ENCODE measurements at places on chromosomes 16 and 17.

- peak; percentile 37 for DNase-seq
These were observed 470 bp downstream of the MLYCD start for GRCh38 chr16:83899272-83899897.

- DNase-seq = peak; percentile 44
These were observed at the start of gene THRA for GRCh38 chr17:40062329-40063186. Gene THRA (plus strand): TSS chr17:40062965. CDS start chr17:40074489, 11,524 bp downstream.

DNA sequence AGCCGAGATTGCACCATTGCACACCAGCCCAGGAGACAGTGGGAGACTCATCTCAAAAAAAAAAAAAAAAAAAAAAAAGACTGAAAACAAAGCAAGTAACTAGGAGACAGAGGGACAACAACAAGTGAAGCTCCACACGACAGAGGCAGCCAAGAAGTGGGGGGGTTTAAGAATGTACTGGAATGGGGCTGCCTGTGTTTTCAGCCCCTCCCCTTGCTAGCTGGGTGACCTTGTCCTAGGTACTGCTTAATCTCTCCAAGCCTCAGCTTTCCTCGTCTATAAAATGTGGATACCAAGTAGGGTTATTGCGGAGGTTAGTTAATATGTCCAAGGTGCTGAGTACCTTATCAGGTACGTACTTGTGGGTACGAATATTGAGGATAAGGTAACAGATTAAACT lies 163.8 kb upstream of the CACNG5 start:
- no peak for DNase-seq

DNA sequence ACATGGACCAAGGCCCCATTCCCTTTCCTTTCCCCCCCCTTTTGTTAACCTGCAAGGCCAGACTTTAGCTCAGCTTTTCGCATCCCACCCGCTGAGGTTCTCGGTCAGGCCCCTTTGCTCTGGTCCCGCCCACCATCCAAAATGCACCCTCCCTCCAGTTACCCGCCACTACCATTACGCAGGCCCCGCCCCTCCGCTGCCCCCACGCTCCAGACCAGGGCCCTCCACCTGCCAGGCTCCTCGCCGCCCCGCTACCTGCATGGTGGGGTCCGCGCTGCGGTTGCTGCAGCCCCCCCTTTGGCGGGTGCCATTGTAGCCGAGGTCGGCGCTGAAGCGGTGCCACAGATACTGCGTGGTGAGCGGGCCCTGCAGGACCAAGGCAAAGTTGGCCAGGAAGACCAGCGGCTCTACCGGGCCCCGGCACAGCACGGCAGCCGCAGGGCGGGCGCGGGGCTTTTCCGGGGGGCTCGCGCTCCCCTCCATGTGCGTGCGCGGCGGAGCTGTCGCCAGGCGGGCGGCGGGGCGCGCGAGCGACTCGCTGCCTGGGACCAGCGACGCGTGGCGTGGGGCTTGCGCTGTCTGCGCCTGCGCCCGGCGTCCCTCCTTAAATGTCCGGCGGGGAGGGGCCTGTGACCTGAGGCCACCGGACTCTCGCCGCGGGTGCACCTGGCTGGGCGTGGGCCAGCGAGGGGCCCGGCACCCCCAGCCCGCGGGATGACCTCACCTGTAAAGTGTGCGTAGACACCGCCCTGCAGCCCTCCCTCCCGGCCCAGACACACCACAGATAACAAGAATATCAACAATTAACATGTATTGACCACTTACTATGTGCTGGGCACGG lies at the start of gene SLC46A1:
TSS of gene SLC46A1 (minus strand) at position 581 of the 841 bp plus-strand sequence. CDS start at position 483, 98 bp downstream.
- peak; percentile 23 for DNase-seq

GRCh38 chr17:3475812-3476610 lies at the start of gene ASPA:
Gene ASPA (plus strand): TSS chr17:3475997. CDS start chr17:3476160, 163 bp downstream.
- no peak for DNase-seq

DNA sequence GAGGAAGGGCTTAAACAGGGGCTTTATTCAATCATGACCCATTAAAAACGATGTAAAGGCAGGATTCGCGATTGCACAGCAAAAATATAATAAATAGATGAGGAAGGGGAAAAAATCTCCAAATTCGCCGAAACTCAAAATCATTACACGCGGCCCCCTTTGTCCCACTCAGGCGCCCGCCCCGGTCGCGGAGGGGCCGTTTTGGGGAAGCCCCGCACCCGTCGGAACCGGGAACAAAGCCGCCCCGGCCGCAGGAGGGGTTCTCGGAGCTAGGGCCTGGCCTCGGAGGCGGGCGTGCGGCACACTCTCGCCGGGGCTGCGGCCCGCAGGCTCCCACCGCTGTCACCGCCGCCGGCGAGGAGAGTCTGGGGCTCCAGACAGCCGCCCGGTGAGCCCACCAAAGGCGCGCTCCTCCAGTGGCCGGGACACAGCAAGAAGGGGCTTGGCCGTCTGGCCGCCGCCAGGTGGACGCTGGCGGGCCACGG lies 521 bp downstream of the C16orf87 start:
- no peak for DNase-seq

- DNase-seq = no peak
These were observed 42.6 kb downstream of the KLHDC4 start for GRCh38 chr16:87723226-87723623.

DNA sequence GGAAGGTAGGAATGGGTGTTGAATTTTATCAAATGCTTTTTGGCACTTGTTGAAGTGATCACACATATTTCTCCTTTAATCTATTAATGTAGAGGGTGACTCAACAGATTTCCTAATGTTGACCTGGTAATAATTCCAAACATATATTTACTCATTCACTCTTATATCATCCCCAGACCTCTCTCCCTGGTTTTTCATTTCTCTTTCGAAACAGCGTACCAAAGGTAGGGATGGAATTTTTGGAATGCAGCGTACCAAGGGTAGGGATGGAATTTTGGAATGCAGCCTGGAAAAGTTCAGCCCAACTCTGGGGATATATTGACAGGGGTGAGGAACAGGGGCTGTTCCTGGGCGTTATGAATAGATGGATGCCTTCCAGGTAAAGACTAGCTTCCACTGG lies 7.3 kb downstream of the KIF18B start:
- no peak for DNase-seq

GRCh38 chr17:15498107-15498506 lies 30.7 kb upstream of the CDRT4 start:
- no peak for DNase-seq

DNA sequence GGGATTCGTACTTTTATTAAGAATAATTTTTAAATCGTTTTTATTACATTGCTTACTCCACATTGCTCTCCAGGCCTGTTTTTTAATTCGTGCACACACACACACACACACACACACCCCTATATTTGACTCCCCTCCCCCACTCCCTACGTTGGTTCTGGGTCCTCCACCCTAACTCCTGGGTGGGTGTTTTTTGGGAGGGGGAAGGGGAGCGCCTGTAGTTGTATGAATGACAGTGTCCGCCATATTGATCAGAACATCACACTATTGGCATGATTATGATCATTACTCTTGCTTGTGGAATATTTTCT lies 1.3 kb downstream of the GNAO1 start:
- DNase-seq = no peak

DNA sequence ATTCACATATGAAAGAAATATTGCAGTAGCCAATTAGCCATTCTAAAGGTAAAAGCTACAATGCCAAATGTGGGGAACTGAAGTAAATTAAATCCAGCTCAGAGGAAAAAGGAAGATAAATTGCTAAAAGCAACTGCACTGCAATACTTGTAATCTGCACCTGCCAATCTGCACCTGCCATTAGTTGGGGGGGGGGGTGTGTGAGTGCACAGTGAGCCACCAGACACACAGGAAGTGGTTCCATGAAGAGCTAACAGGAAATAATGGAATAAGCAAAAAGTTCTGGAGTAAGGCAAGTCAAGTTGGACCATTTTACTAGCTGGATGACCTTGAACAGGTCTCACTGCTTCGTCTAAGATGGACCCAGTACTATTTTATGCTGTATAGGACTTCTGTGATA lies 191.8 kb downstream of the PARN start:
- no peak for DNase-seq

DNA sequence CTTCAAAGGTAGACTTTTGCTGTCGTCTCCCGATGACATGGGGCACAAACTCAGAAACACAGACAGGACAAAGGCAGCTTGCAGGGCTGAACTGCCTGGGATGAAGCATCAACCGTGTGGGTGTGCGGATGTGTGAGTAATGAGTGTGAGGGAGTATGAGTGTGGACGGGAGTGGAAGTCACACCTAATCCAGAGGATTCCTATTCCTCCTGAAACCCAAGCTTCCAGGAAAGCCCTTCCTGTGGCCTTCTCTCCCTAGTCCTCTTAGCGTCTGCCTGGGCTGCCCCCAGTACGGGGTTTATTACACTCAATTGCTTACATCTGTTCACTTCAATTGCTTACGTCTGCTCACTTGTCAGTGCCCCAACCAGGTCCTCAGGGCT lies 2.3 kb upstream of the IL4R start:
- DNase-seq = no peak

DNA sequence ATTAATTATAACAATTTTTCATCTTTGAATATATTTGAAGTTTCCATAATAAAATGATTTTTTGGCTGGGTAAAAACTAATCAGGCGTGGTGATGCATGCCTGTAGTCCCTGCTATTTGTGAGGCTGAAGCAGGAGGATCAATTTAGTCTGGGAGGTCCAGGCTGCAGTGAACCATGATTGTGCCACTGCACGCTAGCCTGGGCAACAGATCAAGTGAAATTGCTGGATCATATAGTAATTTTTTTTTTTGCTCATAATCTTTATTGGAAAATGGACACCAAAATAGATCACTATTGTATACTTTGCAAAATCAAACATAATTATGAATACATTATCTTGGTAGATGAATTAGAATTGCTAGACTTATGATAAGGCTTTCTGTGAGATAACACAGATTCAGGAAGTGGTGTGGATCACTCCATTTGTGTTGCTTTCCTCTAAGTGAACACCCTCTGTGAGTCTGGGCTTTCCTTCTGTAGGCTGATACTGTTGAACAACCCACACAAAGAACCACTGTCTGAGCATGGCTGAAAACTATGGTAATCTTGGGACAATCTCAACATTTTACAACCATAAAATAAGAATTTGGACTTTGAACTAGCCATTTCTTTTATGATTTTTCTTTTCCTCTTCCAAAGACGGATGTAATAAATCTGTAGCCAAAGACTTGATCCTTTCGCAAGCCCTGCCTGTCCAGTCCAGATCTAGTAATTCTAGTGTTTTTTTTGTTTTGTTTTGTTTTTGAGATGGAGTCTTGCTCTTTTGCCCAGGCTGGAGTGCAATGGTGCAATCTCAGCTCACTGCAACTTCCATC lies 5.6 kb upstream of the ST3GAL2 start:
- no peak for DNase-seq

- DNase-seq = peak; percentile 80
These were observed at the start of gene MAZ for GRCh38 chr16:29806099-29806579. Gene MAZ (plus strand): TSS chr16:29806529. CDS start chr16:29806702, 173 bp downstream.

- no peak for DNase-seq
These were observed 17.4 kb upstream of the ERN1 start for GRCh38 chr17:64147110-64148016.

DNA sequence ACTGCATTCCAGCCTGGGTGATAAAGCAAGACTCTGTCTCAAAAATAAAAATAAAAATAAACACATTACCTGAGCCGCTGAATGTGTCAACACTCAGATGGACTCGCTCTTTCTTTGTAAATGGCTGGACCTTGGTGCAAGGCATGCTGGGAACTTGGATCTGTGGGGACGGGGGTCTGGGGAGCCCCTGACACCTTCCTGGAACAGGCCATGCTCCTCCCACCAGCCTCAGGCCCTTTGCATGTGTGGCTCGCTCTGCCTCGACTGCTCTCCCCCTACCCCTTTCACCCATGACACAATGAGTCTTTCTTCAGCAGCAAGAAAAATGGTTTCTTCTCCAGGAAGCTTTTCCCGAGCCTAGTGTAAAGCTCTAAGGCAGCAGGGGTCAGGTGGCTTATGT lies 94.0 kb upstream of the CDH5 start:
- DNase-seq = no peak

DNA sequence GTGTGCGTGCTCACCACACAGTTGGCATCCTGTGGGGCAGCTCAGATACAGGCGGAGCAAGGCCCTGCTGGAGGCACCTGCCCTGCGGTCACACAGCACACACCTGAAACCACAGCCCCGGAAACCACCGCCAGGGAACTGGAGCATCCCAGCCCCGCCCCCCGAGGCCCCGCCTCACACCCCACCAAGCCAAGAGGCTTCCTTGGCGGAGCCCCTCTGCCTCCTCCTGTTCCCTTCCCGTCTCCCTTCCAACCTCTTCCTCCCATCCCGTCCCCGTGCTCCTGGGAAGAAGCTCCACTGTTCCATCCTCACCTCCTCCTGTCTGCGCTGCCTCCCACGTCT lies 205.5 kb downstream of the NTN1 start:
- DNase-seq = peak; percentile 12

DNA sequence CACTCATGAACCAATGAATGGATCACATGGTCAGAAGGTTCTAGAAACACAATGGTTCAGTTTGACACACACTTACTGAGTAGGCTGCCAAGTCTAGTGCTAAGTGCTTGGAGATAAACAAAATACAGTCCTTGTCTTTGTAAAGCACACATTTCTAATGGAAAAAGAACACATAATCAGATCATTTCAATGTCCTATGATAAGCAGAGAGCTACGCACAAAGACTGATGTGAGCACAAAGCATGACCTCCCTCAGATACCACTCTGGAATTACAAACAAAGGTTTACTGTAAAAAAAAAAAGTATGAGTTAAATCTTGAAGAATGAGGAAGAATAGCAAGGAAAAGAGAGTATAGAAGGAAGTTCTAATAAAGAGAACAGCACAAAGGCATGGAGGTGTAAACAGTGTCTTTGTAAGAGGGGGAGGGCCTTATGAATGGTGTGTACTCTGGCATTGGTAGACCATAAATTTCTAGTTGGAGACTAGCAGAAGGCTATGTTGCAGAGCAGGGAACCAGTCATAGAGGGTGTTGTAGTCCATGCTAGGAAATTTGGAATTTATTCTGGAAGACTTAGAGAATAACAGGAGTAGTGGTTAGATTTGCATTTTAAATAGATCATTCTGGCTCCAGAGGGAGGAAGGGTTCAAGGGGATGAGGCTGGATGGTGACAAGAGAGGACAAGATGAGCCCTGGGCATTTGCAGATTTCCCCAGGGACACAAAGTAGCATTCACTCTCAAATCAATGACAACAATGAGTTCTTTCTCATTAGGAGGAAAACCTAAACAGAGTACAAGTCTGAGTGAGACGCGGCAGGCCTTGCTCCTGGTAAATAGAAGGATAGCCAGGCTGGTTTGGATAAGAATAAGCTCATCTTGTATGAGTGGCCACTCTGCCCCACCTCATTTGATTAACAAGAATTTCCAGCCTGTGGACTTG lies 468.0 kb downstream of the TOX3 start:
- DNase-seq = no peak

GRCh38 chr16:67460961-67461360 lies 20.0 kb downstream of the ATP6V0D1 start:
- DNase-seq = no peak

GRCh38 chr17:28997806-28998205 lies 8.0 kb downstream of the SEZ6 start:
- DNase-seq = no peak

GRCh38 chr16:83813823-83814658 lies 6.3 kb downstream of the HSBP1 start:
- DNase-seq = no peak

GRCh38 chr16:89582614-89583196 lies 7.1 kb downstream of the CPNE7 start:
- DNase-seq = no peak

GRCh38 chr17:69763503-69763902 lies 311.5 kb upstream of the KCNJ16 start:
- DNase-seq = no peak

- DNase-seq = no peak
These were observed 59.6 kb upstream of the GCSH start for GRCh38 chr16:81155769-81156168.
